Suppressor macrophage (primary cell): ENCODE measurements at places on chromosomes 4 and X.

GRCh38 chrX:38513112-38513742 is 48.1 kb upstream of the TSPAN7 start:
- no peak for DNase-seq

- DNase-seq = no peak
These were observed 60.4 kb downstream of the SORCS2 start for GRCh38 chr4:7252510-7253340.

DNA sequence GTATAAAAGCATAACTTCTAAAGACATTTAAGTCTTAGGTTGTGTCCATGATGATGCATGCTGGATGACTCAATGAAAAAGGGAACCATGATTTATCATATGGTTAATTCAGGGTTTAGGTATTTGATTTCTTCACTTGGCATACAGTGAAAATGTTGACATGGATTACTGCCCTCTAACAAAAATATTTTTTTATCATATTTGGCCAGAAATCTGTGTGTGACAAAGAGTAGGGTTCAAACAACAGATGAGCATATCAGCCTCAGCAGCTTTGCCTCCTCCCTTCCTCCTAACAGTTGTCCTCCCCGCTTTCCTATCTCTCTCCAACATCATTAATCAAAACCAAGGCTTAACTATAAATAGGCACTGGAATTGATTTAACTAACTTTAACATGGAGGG is 46.3 kb downstream of the ARHGAP6 start:
- no peak for DNase-seq

DNA sequence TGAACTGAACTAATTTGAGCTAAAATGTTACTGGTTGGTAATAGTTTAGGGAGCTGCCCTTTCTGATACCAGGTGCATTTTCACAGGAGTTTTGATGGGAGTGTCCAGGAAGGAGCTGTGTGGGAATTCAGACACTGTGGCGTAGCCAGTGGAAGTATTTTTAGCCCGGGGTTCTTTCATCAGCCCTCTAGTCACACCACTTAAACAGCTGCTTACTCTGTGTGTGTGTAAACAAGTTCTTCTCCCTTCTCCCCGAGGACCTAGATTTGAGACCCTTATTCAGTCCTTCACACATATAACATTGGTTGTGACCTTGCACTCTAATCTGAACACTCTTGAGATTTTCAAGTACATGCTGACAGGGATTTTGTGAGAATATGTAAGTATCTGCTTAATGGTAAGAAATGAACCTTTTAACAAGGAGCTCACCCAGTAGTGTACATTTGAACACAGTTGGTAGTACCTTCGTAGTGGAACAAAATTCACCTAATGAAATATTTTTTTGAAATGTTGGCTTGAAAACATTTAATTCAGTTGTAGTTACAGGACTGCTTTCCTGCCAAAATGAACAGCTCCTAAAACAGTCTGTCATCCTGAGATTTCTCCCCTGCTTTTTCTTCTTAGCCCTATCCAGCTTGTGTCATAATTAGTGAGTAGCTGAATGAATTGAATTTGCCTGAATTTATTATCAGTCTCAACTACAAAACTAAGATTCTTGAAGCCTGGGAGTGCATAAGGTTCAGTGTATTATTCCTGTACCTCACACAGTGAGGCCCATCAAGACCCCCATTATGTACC is 61.8 kb downstream of the BMPR1B start:
- DNase-seq = no peak

GRCh38 chr4:136713140-136713539 is 819.2 kb downstream of the PCDH18 start:
- no peak for DNase-seq

GRCh38 chrX:153770601-153771414 is 6.8 kb downstream of the PLXNB3 start:
- no peak for DNase-seq

DNA sequence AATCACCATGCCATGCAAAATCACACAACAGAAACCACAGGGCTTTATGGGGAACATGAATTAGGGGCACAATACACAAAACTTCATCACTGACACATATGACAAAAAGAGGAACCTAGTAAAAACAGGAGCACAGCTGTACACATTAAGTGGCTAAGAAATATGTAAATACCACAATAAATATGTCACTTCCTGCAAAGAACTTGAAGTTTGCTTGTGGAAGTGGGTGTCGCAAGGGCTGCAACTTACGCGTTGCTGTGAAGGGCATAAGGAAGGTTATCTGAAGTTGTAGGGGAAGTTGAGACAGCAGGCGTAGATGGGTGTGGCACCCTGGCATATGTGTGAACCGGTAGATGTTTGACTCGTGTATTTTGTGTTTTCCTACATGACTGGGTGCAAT is 42.4 kb downstream of the CLCN4 start:
- DNase-seq = peak; percentile 94
